Activated naive CD8-positive, alpha-beta T cell treated with anti-CD3 and anti-CD28 coated beads, Interleukin-2, amount 10 ng/mL, durations not matched to agents 7 days and 5 days (primary cell): ENCODE measurements at places on chromosomes 12 and 14. TPM values are rescaled to one million over a fixed set of nuclear protein-coding genes. Genes with fewer than 3 reads are reported as not detected.
A peak's percentile ranks its signal among the peaks of the same experiment; 100 is the strongest.

Gene GPR137C
- 0.45 TPM for total RNA-seq

Gene TSPAN19
- not detected for total RNA-seq

GRCh38 chr12:8890313-8891085 is 23.8 kb upstream of the PHC1 start:
- H3K4me1 ChIP-seq, result peaks cover 5% of the 10 kb centered on the region
- H3K4me3 ChIP-seq, result peak overlapping the region; percentile 95
- H3K27ac ChIP-seq, result peak overlapping the region; percentile 31
- H3K36me3 ChIP-seq, result no peaks in the 10 kb centered on the region
- peak; percentile 39 for DNase-seq
- peaks cover 10% of the 10 kb centered on the region for H3K27me3 ChIP-seq

Gene PMCH
- total RNA-seq, result not detected

GRCh38 chr12:95607642-95608041 is 56.4 kb upstream of the USP44 start:
- H3K4me3 ChIP-seq, result no peak overlapping the region
- no peak for DNase-seq
- no peaks in the 10 kb centered on the region for H3K27me3 ChIP-seq
- no peaks in the 10 kb centered on the region for H3K4me1 ChIP-seq

DNA sequence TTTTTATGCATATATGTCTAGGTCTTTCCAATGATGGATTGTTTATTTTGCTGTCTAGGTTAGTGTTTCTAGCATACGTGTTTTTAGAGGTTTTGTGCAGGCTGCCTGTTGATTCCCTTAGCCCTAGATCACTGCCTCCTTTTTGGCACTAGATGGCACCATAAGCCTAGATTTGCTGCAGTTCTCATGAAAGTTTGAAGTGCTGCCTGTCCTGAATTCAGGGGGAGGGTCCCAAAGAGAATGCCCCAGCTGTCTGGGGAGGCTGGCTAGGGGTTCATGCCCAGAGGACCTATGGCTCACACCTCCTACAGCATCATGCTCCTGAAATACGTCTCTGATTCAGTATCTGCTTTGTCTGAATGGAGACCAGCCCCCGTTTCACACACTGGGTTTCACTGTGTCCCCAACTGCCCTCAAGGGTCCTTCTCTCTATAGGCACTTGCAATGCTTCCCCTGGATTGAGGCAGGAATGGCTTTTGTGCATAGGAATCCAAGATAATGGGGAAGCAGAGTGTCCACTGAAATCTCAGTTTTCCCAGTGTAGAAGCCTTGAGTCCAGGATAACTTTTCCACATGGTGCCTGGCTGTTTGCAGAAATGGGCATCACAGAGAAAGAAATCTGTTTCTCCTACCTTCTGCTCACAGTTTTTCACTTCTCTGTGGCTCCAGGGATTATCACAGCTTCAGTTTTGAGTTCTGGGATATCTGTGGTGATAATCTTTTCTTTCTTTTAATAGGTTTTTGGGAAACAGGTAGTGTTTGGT is 14.2 kb upstream of the TXNRD1 start:
- H3K27ac ChIP-seq, result no peak overlapping the region
- peak; percentile 35 for DNase-seq
- no peaks in the 10 kb centered on the region for H3K36me3 ChIP-seq
- no peak overlapping the region for H3K4me3 ChIP-seq
- peaks cover 17% of the 10 kb centered on the region for H3K27me3 ChIP-seq

- H3K4me3 ChIP-seq, result no peak overlapping the region
- H3K4me1 ChIP-seq, result no peaks in the 10 kb centered on the region
- DNase-seq, result no peak
- H3K27me3 ChIP-seq, result peaks cover 14% of the 10 kb centered on the region
- no peak overlapping the region for H3K27ac ChIP-seq
Observed at GRCh38 chr12:64912516-64913255, 88.2 kb downstream of the TBC1D30 start.

GRCh38 chr12:2251526-2252209 is 198.9 kb downstream of the CACNA1C start:
- H3K27me3 ChIP-seq, result peaks cover 2% of the 10 kb centered on the region
- no peak for DNase-seq
- H3K4me3 ChIP-seq, result no peak overlapping the region
- no peaks in the 10 kb centered on the region for H3K36me3 ChIP-seq

Gene INHBC
- 0.14 TPM for total RNA-seq

GRCh38 chr14:31992011-31992447 is 85.1 kb upstream of the ARHGAP5 start:
- no peak overlapping the region for H3K27ac ChIP-seq
- H3K4me3 ChIP-seq, result no peak overlapping the region
- no peaks in the 10 kb centered on the region for H3K4me1 ChIP-seq
- H3K27me3 ChIP-seq, result peaks cover 4% of the 10 kb centered on the region
- DNase-seq, result no peak

Gene TMEM63C
- total RNA-seq, result 1.4 TPM
